ENCODE measurements at places on chromosomes 6 and 20.

DNA sequence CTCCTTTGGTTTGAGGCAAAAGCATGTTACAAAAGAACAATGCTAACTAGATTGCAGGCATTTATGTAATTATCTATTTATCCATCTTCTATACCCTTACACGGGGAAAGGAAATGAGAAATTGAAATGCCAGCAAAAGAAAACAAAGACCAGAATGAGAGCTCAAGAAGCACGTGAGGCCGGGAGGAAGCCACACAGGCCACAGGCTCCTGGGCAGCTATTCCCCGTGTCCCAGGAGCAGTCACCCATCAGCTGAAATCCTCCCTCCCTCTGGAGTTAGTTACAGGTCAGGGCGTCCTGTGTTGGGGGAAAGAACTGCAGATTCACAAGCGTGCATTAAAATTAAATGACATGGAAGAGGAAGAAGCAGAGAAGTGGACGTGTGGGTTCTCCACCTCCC is 64.7 kb upstream of the RPS6KA2 start:
- no peak for DNase-seq

GRCh38 chr6:25105070-25105925 is 169.5 kb upstream of the RIPOR2 start:
- no peak for DNase-seq

- DNase-seq: no peak
Measured at GRCh38 chr6:2743280-2744208, 7.2 kb downstream of the MYLK4 start.

DNA sequence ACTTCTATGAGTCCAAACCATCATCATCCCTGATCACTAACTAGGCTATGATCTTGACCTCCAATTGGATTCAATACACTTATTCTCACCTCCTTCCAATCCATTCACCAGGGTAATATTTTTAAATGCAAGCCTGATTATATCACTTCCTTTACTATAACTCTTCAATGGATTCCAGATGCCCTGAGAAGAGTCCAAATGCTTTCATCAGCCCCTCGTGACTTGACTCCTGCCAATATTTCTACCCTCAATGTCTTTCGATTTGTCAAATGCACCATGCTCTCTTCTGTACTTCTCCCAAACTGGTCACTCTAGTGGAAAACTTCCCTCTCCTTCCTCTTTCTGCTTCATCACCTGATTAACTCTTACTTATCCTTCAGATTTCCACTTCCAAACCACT is 70.8 kb downstream of the CD164 start:
- no peak for DNase-seq

DNA sequence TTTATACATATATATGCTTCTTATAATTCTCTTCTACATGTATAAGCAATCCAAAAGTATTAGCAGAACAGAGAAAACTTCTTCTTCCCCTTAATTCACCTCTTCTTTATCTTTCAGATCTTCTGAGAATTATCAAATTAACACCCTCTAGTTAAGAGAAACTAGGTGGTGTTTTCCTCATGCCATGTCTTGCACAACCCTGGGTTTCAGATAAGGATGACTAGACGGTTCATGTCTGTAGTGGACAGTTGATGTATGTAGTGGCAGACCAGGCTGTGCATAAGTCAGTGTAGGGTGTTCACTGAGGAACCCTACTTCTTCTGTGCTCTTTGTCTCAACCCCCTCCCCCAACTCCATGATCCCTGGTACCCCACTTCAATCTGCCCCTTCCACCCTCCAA is 187.3 kb downstream of the SAMD5 start:
- no peak for DNase-seq

DNA sequence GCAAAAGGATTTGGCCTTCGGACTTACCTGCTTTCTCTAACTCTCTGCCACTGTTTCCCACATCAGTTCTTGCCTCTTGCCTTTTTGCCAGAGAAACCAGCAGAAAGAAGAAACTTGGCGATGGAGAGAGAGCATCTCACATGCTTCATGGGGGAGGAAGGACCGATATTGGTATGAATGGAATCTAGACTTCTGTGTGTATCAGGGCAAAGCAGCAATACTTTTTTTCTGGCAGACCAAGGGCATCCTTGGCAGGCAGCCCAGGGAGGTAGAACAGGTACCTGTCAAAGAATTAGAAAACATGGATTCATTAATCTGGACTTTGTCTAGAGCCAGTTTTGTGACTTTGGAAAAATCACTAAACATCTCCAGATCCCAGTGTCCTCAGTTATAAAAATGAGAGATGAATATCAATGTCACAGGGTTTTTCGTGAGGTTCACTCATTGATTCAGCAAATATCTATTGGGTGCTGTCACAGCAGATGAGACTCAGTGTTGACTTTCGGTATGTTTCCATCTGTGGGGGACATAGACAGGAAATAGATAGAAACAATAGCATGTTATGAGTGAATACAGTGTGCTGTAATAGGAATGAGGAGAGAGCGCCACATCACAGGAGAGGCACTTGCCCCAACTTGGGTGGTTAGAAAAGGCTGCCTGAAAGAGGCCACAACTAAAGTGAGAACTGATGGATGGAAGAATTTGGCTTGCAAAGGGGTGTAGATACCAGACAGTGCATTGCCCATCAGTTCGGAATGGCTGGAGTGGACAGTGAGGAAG is 114.1 kb downstream of the CD83 start:
- DNase-seq: no peak

Measured in natural killer cell treated with Interleukin-12 subunit alpha and Interleukin-12 subunit beta and Interleukin-15 and Interleukin-18, amount 100 ng/mL, for 72 hours (primary cell).